Activated T-cell treated with anti-CD3 and anti-CD28 coated beads, Interleukin-2, amount 50 U/mL, for 24 hours (primary cell): ENCODE measurements at places on chromosomes 13 and 19.

GRCh38 chr19:6556480-6557195, 25.8 kb downstream of the TNFSF9 start:
- no peak for DNase-seq

DNA sequence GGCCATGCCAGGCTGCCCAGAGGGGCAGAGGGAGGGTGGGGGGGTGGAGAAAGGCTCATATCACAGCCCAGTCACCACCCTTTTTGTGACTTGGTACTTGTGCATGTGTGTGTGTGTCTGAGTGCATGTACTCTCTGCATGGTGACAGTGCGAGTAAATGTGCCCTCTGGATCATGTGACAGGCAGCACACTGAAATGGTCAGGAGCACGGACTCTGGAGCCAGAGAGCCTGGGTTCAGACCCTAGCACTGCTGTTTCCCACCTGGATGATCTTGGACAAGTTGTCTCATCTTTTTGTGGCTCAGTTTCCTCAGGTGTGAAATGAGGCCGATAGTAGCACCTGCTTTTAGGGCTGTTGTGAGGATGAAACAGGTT, 2.0 kb downstream of the CIC start:
- DNase-seq = no peak

- no peak for DNase-seq
Observed at GRCh38 chr13:83136660-83137059, 745.6 kb downstream of the SLITRK1 start.

DNA sequence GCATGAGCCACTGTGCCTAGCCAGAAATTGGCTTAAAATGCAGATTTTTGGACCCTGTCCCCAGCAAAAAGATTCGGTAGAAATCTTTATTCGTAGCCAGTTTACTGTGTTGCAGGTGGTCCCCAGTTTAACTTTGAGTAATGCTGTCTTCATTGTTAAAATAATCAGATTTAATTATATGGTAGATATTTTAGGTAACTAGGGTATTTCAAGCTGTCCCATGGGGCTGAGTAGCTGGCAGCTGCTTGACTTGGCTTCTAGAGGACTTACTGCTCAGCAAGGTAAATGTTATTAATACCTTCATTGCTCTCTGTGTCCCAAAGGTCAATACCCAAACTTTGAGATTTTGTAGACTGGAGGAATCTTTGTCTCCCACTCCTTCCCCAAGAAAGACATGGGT, 21.1 kb downstream of the LSM14A start:
- no peak for DNase-seq

DNA sequence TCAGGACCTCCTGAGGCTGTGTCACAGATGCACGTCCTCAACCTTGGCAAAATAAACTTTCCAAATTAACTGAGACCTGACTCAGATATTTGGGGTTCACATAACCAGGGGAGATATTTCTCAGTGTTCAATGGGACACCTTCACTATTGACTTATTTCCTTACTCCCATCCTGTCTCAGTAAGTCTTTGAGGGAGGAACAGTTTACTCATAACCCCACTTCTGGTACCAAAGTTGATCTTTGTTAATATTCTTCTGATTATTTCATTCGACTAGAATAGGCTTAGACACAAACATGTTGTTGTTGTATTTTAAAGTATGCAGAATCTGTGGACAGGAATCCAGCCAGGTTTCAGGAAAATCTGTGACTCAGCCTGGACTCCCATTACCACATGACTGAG, 34.6 kb upstream of the CHST8 start:
- no peak for DNase-seq

DNA sequence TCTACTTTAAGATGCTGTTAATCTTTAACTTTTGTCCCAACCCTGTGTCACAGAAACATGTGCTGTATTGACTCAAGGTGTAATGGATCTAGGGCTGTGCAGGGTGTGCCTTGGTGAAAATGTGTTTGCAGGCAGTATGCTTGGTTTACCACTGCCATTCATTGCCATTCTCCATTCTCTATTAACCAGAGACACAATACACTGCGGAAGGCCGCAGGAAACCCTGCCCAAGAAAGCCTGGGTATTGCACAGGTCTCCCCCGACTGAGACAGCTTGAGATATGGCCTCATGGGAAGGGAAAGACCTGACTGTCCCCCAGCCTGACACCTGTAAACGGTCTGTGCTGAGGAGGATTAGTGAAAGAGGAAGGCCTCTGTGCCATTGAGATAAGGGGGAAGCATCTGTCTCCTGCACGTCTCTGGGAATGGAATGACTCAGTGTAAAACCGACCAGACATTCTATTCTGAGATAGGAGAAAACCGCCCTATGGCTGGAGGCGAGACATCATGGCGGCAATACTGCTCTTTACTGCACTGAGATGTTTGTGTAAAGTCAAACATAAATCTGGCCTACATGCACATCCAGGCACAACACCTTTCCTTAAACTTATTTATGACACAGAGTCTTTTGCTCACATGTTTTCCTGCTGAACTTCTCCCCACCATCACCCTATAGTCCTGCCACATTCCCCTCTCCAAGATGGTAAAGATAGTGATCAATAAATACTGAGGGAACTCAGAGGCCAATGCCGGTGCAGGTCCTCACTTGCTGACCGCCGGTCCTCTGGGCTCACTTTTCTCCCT, 13.1 kb upstream of the ZNF888 start:
- DNase-seq = no peak

GRCh38 chr13:83995930-83996329, 113.7 kb upstream of the SLITRK1 start:
- DNase-seq = no peak

DNA sequence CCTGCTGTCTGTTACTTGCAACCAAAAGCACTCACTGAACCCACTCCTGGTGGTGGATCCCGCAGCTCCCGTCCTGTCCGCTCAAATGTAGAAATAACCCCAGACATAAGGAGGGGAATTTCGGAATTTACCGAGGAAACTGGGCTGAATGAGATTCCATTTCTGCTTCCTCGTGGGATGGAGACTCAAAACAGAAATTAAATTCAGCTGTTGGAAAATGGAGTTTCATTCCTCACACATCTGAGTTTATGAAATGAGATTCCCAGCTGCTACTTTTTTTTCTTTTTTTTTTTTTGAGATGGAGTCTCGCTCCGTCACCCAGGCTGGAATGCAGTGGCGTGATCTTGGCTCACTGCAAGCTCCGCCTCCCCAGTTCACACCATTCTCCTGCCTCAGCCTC, 44.3 kb downstream of the COLGALT1 start:
- DNase-seq = no peak

DNA sequence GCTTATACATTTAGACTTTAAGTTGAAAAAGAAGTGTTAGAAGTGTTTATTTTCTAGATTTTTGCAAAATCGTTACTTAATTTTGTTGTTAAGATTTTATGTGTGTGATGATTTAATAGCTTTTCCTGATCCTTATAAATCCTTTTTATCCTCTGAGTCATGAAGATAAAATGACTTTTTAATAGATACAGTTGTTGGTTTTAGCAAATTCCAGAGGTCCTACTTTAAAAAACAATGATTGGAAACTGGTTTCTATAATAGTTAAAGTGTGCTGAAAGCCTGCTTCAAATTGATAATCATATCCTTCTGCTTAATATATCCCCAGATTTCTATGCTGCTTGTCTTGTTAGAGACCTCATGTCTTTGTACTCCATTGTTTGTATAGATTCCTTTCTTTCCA, 39.0 kb downstream of the RNASEH2B start:
- DNase-seq = no peak

DNA sequence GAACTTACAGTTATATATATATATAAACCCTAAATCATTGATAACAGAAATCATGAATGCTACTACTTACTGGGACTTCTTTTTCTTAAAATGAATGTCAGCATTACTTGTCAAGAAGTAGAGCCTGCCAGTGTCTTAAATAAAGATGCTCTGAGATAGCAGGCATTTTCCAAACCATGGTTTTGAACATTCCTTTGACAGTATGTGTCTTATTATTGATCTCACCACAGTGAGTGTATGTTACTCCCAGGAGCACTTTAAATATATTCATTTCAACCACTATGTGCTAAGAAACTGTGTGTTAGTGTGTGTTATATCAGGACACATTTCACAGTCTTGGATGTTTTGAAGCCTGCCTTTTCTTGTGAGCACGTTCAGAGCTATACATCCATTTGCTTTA, 28.2 kb downstream of the TNFRSF19 start:
- no peak for DNase-seq

- peak; percentile 44 for DNase-seq
Observed at GRCh38 chr13:30607908-30608307, 9.8 kb upstream of the USPL1 start.

GRCh38 chr19:17488593-17489391, 18.5 kb downstream of the SLC27A1 start:
- DNase-seq = peak; percentile 83

DNA sequence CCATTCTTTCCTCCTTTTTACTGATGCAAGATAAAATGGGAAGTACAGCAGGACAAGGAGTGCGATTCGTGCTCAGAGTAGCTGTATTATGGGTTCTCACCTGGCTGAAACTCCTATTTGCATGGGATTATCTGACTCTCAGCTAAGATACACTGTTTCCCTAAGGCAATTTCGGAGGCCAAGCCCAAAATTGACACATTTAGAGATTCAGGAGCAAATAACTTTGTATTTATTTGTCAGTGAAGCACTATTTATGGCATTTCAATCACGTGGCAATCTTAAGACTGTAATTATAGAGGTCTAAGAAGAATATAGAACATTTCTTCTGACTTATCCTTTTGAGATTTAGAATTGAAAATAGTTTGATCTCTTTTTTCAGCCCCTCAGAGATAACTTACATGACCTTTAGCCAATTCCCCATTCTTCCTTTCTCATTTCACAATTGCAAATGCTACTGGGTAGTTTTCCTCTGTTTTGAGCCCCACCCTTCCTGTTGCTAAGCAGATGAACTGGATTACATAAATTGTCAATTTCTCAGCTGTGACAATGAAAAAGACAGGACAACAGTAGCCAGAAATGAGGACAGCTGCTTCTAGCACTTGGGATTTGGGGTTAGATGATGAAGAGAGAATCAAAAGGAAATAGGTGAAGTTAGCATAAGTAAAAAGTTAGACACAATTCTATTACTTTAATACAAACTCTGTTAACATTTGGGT, 122.7 kb upstream of the FRY start:
- DNase-seq = no peak

DNA sequence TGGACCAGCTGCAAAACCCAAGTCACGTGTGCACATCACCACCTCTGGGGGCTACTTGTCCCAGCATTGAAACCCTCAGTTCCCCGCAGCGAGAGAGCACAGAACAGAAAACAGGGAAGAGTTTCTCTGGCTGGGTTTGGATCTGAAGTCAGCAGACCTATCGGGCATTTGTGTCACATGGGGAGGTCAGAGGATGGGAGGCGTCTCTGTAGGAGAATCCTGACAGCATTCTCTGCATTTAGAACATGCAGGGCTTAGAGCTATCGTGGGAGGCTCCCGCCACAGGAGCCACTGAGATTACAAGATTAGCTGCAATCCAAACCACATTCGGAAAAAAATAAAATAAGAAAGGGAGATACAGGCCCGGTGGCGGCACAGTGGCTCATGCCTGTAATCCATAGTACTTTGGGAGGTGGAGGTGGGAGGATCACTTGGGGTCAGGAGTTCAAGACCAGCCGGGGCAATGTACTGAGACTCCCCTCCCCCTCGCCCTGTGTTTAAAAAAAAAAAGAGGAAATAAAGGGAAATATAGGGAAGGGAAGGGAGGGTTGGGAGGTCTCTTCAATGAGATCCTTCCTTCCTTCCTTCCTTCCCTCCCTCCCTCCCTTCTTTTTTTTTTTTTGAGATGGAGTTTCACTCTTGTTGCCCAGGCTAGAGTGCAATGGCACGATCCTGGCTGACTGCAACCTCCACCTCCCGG, 2.9 kb upstream of the TLE6 start:
- no peak for DNase-seq

- DNase-seq = no peak
Observed at GRCh38 chr13:113786262-113786841, 27.3 kb downstream of the TMEM255B start.

DNA sequence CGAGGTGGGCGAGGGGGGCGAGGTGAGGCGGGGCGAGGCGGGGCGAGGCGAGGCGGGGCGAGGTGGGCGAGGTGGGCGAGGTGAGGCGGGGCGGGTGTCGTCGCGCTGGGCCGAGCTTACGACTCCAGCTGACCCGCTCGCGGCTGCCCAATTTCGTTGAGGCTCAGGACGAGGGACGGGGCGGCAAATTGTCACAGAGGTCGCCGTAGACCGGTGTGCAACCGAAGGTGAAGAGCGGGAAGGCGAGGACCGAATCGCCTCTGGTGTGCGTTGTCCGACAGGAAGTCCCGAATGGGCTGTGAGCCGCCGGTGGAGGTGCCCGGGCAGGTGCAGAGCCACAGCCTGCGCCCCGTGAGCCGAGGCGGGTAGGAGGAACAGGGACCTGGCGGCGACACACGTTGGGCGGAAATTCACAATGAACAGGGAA, at the start of gene LACC1:
Gene LACC1 (plus strand): TSS at position 150 of the 427 bp plus-strand sequence. CDS start 1,082 bp downstream, outside the sequence.
- DNase-seq = no peak

- no peak for DNase-seq
Observed at GRCh38 chr13:77774181-77774580, 76.7 kb downstream of the SLAIN1 start.

DNA sequence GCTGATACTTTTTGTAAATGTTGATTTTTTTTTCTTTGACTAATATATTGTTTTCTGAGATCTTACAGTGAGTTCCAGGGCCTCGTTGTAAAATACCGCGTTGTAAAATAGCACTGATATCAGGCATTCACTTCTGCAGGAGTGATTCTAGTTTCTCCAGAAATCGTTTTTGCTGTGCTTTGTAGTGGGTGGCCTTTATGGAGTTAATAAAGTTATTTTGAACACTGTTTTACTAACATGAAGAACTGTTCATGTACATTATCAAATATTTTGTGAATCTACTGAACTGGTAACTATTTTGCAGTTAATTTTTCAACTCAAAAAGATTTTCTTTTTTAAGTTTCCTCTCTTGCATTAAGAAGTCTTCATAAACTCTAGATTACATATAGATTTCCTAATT, 985 bp upstream of the ZNF266 start:
- no peak for DNase-seq

- DNase-seq = no peak
Observed at GRCh38 chr13:46404733-46405100, 17.7 kb upstream of the RUBCNL start.
